ENCODE measurements at places on chromosomes 4 and X.

- DNase-seq = peak; percentile 61
Observed at GRCh38 chr4:120071192-120071795, 4.6 kb upstream of the MAD2L1 start.

DNA sequence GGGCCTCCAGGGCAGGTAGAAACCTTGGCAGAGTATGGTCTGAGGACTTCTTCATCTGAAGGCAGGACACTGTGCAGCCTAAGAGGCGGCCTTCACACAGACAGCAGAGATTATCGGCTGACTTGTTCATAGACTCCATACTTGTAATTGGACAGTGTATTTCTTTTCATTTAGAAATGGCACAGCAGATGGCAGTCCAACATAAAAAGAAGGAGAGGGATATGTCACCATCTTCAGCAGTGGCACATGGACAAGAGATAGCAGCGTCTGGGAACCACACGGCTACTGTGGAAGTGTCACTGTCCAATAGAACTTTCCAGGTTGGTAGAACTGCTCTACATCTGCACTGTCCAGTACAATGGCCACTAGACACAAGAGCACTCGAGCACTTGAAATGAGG lies 21.7 kb upstream of the GEMIN8 start:
- no peak for DNase-seq

- DNase-seq = no peak
Observed at GRCh38 chr4:88995874-88996273, 61.1 kb downstream of the FAM13A start.

GRCh38 chr4:77699731-77700210 lies 94.2 kb downstream of the CXCL13 start:
- no peak for DNase-seq

DNA sequence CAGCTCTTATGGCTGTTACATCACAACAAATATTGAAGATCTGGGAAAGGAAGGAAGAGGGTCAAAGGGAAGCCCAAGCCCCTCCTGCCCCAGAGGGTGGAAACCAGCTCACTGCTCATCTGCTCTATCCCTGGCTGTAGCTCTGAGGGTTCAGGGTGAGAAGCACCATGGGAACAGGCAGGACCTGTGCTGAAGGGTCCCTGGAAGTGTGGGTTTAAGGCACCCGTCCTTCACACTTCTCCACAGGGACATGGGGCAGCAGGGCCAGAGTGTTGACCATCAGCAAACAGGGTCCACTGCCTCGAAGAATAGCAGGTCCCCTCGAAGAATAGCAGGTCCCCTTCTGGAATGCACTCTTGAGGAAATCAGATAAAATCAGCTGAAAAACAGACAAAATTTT lies 4.4 kb downstream of the RTL5 start:
- DNase-seq = no peak

GRCh38 chr4:7272404-7272803 lies 80.1 kb downstream of the SORCS2 start:
- DNase-seq = no peak

DNA sequence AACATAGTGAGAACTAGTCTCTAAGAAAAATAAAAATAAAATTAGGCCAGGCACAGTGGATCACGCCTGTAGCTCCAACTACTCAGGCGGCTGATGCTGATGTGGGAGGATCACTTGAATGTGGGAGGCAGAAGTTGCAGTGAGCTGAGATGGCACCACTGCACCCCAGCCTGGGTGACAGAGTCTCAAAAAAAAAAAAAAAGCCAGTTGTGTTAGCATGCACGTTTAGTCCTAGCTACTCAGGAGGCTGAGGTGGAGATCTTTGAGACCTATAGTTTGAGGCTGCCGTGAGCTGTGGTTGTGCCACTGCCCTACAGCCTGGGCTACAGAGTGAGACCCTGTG lies 2.5 kb downstream of the DCK start:
- no peak for DNase-seq

DNA sequence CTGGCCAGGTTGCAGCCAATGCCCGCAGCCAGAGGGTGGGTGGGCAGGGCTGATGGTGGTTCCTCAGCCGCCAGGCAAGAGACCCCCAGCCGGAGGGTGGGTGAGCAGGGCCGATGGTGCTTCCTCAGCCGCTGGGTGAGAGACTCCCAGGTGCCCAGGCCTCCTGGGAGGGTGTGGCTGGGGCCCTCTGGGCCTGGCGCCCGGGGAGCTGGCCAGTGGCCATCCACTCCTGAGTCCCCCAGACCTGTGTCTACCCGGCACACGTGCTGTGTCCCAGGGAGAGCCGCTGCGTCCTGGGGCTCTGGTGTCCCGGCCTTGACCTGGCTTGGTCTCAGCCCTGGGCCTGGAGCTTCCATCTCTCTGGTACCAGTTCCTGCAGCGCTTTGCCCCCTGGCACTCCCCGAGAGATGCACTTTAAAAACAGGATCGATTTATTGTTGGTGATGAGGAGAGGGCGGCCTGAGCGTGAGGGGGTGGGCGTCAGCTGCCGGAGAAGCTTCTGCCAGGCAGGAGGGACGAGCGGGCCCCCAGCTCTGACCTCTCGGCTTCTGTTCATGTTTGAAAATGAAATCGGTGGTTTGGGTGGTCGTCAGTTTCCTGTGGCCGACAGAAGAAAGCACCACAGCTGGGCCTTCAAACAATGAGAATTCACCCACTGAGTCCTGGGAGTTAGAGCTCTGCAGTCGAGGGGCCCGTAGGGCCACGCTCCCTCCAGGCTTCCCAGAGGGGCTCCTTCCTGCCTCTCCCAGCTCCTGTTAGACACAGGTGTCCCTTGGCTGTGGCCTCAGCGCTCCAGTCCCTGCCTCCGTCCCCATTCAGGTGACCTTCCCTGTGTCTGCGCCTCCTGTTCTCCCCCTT lies 6.5 kb downstream of the DOK7 start:
- DNase-seq = no peak

GRCh38 chr4:109969087-109969486 lies 56.4 kb downstream of the EGF start:
- no peak for DNase-seq

DNA sequence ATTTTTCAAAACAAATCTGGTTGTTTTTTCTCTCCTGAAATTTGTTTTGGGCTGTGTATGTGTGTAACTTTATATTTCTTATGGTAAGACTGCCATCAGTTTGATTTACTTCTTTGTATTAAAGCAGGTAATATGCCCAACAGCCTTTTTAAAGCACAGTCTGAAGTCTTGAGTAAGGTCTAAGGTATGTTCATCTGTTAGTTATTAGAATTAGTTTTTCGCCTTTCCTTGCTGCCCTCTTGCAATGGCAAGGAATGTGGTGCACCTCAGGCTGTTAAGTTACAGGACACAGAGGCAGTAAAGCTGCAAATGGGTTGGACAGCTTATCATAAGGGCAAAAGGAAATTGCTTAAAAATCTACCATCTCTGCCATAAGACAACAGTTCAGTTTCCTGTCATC lies 71.8 kb downstream of the METTL14 start:
- no peak for DNase-seq

GRCh38 chr4:15717657-15718416 lies 15.0 kb downstream of the BST1 start:
- no peak for DNase-seq

DNA sequence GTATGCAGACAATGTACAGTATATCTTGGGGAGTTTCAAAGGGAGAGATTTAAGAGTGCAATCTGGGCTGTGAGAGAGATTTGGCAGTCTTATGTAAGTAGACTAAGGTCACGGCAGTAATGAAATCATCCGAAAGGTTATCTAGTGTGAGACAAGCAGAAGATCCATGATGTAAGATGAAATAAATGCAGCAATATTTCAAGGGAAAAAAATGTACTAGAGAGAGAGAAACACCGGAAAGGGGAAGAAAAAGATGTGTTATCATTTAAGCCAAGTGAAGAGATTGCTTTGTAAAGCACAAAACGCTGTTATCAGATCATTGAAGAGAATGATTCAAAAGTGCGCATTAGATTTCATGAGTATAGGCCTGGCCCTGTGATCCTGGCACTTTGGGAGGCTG lies 88.4 kb upstream of the GUCY1A1 start:
- DNase-seq = no peak

DNA sequence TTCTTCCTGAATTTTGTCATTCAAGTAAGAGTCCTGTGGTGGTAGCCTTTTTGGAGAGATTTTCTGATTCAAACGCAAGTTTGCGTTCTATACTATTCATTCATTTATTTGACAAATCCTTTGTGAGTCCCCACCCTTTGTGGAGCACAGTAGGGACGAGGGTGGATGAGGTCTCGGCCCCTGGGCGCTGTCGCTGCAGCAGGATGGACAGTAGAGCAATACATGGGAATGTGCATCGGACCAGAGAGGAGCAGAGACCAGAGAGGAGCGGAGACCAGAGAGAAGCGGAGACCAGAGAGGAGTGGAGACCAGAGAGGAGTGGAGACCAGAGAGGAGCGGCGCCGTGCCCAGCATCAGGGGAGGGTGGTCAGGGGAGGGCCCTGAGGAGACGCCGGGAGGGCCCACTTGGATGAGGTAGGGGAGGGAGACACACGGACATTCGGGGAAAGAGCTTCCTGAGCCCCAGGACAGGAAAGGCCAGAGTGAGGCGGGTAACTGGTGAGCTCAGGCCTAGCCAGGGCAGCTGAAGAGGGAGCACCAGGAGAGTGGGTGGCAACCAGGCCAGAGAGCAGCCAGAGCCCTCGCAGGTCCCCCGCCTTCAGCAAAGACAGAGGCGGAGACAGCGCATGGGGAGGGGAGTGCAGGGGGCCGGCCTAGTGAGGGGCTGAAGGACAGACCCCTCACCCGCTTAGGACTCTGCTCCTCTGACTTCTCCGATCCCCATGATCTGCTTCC lies 67.3 kb downstream of the NAT8L start:
- DNase-seq = no peak

DNA sequence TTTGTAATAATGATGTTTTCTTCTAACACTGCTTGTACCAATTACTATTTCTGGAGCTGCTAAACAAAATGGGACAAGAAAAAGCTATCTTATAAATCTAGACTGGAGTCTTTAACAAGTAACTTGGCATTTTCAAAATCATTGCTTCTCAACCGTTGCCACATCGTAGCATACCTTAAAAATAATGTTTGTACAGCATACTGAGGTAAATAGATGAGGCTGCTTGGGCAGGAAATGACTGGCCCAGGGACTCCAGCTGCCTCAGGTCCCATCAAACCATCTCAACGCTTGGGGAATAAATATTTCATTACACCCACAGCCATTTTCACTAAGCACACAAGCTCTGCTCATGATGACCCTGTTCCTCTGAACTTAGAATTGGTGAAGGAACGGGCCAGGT lies 115.1 kb downstream of the SPANXA1 start:
- no peak for DNase-seq

DNA sequence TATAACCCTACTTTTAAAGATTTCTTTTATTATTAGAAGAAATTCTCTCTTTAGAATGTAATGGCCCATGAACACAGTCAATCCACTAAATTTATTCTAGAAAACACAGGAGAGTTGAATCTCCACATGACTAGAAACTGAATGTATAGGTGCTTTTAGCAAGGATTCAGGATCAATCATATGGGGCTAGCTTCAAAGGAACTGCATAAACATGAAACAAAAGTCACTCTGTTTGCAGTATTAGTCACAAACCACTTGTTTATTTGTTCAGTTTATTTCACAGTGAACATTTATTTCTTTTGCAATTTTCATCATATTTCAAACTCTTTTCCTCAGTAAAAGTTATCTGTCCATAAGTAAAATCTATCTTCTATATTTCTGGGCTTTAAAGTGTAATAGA lies 1604.6 kb downstream of the PCDH18 start:
- no peak for DNase-seq

DNA sequence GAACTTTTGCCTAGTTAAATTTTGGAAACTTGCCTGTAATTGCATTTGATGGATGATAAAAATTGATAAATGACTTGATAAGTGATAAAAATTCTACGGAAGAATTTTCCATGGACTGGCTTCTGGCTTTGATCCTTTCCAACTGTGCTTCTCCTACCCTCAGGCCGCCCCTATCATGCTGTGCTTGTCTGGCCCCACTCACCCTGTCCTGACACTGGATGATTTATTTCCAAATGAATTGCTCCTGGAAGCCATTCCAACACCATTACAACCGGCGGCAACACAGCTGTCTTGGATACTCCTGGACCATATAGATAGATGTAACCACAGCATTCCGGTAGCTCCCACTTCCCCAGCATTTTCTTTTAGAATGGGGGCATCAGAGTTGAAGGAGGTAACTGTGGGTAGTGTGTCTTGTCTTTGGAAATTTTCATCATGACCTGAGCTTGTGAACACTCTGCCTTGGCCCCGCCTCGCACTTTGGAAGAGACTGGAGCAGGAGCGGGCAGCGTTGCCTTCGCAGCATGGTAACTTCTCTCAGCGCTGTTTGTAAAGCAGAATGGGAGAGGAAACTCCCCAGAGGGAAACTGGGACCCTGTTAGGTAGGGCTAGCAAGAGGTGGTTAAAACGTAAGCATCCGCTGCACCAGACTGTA lies 77.4 kb downstream of the TBL1X start:
- no peak for DNase-seq

All from CD14-positive monocyte (primary cell).